ENCODE measurements at places on chromosomes 2 and 18. TPM values are rescaled to one million over a fixed set of nuclear protein-coding genes. Genes with fewer than 3 reads are reported as not detected.

GRCh38 chr2:239143858-239144712 lies 256.7 kb downstream of the HDAC4 start:
- no peak for DNase-seq

DNA sequence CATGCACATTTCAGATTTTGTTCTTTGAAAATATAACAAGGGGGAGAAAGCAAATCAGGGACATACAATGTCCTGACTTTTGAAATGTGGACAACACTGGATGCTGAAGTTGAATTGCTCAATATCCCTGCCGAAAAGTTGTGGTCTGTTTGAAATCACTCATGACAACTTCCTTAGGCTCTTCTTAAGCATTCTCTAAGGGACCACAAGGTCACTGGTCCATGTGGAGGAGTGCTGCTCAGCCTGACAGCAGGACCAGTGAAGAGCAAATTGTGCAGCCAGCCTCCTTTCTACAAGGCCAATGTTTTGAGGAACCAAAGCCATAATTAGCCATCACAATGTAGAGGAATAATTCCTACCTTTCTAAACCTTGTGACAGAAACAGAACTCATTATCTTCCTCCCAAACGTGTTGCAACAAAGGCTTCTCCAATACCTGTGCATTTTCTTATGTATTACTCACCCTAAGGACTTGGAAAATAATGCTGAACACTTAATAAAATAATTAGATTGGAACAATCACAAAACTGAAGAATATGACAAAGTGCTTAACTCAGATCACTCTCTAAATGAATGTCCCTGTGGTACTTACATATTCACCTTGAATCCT lies 1477.6 kb upstream of the NXPH2 start:
- DNase-seq, result no peak

DNA sequence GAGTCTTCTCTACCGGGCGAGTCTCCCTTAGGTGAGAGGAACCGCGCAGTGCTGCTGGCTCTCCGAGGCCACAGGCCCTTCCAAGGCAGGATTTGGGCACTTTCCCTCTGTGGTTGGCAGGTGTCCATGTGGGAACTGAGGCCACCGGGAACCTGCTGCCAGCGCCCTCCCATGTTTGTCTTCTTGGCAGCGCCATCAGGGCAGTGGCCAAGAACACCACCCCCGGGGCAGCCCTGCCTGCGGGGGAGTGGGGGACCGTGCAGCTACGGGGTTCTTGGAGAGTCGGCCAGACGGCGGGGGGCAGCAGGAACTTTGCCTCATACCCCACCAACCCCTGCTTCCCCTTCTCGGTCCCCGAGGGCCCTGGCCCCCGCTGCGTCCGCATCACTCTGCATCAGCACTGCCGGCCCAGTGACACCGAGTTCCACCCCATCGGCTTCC lies 10.0 kb downstream of the CAPN10 start:
- no peak for DNase-seq

The CXCR4 gene
- total RNA-seq, result 51.5 TPM

GRCh38 chr2:224968051-224968450 lies 74.2 kb downstream of the DOCK10 start:
- no peak for DNase-seq

Measured in skin of body (tissue), 3 donors.